Stimulated activated CD4-positive, alpha-beta T cell treated with anti-CD3 and anti-CD28 coated beads, TNF-alpha, amount 100 ng/mL, for 1 hour (primary cell): ENCODE measurements at places on chromosomes 2 and 18.

- no peak for DNase-seq
These were observed 113.7 kb upstream of the CREB1 start for GRCh38 chr2:207416111-207416510.

DNA sequence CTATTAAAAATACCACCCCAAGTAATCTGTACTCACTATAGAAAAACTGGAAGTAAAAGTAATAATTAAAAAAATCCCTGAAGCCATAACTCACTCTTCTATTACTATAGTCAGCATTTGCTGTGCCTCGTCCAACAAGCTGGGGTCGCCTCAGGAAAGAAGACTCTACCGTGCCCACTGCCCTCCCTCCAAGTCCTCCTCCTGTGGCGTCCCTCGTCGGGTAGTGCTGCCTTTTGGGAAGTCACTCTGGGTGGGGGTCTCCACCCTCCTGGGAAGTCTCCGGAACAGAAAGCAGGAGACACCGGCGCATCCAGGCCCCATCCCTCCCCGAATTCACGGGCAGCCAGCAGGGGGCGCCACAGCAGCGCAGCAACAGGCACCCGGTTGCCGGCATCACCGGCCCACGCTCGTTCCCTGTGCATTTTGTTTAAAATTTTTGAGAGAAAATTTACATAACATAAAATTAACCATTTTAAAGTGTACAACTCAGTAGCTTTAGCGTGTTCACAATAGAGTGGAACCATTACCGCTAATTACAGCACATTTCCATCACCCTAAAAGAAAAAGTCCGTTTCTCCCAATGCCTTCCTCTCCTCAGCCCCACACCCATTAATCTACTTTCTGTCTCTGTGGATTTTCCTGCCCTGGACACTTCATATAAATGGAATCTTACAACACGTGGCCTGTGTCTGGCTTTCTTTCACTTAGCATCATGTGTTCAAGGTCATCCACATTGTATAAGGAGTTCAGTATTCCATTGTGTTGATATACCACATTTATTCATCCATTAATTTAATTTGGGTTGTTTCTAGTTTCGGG, 62.2 kb downstream of the ADNP2 start:
- no peak for DNase-seq

DNA sequence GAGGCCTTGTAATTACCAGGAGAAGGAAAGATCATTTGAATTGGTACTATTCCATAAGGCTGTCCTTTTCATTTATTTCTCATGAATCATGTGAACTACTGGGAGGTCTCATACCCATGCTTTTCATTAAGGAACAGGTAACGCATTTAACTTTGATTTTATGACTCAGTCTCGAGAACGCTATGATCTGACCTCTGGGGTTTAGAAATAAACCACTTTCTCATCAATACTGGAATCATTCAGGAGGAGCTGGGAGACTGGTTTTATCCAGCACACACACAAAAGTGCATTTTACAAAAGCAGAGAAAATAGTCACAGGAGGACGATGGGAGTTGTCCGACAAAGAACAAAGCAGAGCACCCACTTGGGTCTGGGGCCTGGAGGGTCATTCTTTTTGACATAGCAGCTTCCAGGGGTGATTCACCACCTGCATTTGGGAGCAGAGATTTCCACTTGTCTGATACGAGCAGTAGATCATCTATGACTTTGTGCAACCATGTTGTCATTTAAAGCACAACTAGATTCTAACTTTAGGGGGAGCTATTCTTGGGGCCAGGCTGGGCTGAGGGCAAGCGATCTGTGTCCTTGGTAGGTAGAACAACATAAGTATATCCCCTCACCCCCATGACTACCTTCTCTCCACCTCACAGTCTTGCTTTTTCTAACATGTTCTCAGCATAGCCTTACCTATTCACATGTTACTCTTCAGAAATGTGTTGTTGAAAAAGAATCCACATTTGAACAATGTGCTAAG, 95.9 kb upstream of the SCG2 start:
- DNase-seq: no peak

GRCh38 chr18:3444954-3445353, 5.0 kb upstream of the TGIF1 start:
- no peak for DNase-seq

- no peak for DNase-seq
These were observed 34.1 kb downstream of the AGAP1 start for GRCh38 chr2:235527806-235528469.

DNA sequence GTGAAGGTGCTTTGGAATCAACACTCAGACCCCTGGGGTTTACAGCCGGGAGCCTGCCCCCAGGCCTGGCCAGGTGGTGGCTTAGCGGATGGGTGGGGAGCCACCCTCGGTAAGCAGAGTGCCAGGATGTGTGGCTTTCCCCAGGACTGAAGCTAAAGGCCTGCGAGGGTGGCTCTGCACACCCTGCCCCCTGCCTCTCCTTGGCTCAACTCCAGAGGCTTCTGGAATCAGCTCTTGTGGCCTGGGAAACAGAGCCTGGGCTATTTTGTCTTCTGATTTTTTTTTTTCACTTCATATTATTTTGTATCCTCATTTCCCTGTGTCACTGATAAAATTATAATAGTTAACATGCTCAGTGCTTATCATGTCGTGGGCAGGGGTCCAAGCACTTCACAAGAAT, 79.8 kb downstream of the RHOB start:
- no peak for DNase-seq

- DNase-seq: no peak
These were observed 139.6 kb downstream of the CABLES1 start for GRCh38 chr18:23274638-23275482.

GRCh38 chr2:164766216-164766953, 75.2 kb downstream of the COBLL1 start:
- DNase-seq: no peak

GRCh38 chr2:43062058-43062457, 164.3 kb downstream of the ZFP36L2 start:
- DNase-seq: no peak

DNA sequence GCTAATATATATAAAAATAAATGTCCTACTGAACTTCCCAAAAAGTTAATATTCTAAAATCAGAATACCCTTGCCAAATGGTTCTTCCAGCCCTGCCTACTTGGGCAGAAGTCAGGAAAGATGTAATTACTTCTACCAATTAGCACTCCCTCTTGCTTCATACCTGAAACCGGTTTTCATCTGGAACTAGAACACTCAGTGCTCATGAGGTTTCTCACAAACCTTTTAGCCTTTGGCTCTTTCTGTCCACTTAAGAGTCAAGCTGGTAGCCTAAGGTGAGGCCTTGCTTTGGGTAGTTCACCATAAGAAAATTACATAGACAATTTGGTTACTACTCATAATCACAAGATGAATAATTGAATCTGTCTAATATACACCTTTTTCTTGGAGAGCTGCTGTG, 4.1 kb downstream of the DSG3 start:
- no peak for DNase-seq

DNA sequence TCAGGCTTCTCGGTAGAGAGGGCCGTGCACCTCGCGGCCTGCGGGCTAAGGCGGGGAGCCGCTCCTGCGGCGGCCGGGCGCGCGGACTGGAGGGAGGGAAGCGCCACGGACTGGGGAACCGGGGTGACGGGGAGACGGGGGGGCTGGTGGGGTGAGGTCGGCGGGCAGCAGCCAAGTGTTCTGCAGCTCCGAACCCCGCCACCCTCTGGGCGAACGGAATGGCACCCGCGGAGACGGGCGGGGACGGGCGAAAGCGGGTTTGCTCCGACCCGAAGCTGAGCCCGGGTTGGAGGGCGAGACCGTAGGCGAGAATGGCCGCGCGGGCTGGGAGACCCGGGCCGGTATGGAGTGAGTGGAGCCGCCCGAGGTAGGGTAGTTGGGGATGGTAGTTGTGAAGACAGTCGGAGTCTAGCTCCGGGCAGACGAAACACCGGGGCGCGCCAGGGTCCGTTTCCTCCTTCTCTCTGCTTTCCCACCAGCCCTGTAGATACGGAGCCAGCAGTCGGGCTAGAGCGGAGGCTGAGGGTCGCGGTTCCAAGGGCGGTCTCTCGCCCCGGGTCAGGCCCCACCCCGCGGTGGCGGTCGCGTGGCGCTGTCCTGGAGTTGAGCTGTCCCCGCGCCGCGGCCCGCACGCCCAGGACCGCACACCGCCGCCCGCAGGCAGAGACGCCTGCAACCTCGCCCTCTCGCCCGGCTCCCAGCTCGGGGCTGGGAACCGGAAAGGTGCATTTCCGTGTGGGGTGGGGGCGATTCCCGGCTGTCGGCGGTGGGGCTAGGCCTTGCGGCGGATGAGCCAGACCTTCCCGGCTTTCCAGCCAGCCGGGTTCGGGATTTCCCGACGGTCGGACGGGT, 160.3 kb upstream of the SIX2 start:
- DNase-seq: no peak

DNA sequence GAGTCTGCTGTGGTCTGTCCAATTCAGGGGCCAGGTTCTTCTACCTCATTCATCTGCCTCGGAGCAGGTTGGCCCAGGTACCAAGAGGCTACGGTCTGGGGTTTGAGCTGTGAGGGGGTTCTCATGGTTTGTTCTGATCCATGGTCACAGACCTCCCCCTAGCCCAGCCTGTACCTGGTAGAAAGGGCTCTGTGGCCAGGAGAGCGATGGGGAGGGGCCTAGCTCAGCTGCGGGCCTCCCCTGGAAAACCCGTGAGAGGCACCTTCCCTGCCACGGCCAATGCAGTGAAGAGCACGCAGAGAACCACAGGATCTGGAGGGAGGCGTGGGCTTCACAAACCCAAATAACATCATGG, 19.6 kb upstream of the ALLC start:
- no peak for DNase-seq
